ENCODE measurements at places on chromosomes 2 and 18.

- no peak for DNase-seq
Measured at GRCh38 chr2:11701751-11702301, 31.8 kb upstream of the NTSR2 start.

DNA sequence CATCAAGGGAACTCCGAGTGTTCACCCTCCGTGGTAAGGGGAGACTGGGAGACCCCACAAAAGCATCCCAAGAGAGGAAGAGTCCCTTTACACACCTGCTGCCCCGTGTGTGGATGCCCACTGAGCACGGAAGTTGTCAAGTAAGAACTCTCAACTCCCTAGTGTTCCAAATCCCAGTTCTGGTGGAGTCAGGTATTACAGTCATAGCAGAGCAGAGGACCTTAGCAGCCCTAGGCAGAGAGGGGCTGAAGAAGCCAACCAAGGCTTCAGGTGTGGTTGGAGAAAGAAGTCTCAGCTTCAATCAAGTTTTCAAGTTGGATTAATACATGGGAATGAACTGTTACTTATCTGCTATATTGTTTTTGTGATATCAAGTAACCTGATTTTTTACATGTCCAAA is 512.5 kb downstream of the RNF144A start:
- no peak for DNase-seq

GRCh38 chr2:215870986-215871385 is 142.4 kb downstream of the MREG start:
- no peak for DNase-seq

GRCh38 chr2:57908736-57909161 is 137.9 kb upstream of the VRK2 start:
- no peak for DNase-seq

GRCh38 chr2:137178951-137179377 is 413.6 kb downstream of the THSD7B start:
- no peak for DNase-seq

GRCh38 chr2:48674933-48675332 is 57.3 kb downstream of the GTF2A1L start:
- DNase-seq = no peak

GRCh38 chr2:211737282-211737681 is 801.3 kb downstream of the ERBB4 start:
- no peak for DNase-seq

DNA sequence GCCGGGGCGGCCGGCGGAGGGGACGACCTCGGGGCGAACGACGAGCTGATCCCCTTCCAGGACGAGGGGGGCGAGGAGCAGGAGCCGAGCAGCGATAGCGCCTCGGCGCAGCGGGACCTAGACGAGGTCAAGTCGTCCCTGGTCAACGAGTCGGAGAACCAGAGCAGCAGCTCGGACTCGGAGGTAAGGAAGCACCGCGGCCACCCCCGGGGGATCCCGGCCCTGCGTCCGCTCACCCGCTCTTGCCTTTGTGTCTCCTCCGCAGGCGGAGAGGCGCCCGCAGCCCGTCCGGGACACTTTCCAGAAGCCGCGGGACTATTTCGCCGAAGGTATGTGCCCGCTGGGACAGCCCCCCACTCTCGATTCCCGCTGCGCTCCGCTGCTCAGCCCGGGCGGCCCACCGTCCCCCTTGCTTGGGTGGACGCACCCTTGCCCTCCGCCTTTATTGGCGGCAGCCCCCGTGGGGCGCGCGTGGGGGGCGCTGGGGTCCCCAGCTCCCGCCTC is 611 bp downstream of the TCF7L1 start:
- DNase-seq = no peak

- DNase-seq = no peak
Measured at GRCh38 chr18:36756242-36756641, 72.6 kb downstream of the TPGS2 start.

DNA sequence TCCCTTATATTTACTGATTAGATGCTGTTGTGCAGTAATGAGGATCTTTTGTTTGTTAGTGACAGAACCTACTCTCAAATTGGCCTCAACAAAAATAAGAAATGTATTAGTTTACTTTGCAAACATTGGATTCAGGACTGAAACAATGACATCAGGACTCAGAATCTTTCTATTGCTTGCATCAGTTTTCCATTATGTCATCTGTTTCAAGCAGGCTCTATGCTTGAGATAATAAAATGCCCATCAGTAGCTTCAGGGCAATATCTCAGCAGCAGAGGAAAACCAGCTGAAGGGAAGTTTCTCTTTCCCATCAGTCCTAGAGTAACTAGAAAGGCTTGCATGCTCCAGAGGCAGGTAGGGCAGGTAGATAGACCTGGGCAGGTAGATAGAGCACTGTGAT is 375.5 kb upstream of the SLC8A1 start:
- no peak for DNase-seq

GRCh38 chr2:9836074-9836473 is 7.2 kb upstream of the TAF1B start:
- DNase-seq = no peak

GRCh38 chr18:35535297-35535696 is 37.5 kb upstream of the INO80C start:
- no peak for DNase-seq

GRCh38 chr2:50126845-50127244 is 905.1 kb downstream of the NRXN1 start:
- DNase-seq = no peak

GRCh38 chr2:177298191-177298590 is 33.7 kb upstream of the NFE2L2 start:
- DNase-seq = no peak

All from stimulated activated CD4-positive, alpha-beta T cell treated with anti-CD3 and anti-CD28 coated beads, Interleukin-1b, Interleukin-23, amount 100 ng/mL, for 24 hours (primary cell).